ENCODE measurements at places on chromosomes 3 and 15.

DNA sequence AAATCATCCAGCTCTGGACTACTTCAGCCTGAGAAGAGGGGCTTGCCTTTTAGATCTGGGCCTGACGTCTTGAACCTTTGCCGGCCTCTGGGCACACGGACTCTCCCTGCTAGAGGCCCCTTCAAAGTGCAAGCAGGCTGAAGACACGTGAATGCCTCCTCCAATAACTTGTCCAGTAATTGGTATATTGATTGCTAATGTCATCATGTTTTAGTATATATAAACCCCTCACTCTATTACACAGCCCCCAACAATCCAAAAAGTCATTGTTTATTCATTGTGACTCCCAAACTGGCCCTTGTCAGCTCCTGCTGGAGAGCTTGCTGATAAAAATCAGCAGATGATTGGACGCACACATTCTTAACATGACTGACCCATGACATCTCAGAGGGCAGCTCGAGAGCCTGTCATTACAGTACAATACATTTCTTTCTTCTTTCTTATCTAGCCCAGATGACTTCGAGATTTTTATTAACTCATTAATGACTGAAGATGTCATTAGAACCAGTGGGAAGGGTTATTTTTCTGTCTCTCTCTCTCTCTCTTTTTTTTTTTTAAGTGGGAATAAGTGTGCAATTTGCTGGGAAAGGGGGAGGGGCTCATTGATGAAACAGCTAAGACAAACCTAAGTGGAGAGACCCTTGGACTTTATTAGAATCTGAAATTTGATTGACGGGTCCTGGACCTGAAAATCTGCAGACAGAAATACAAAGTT, 65.5 kb upstream of the NR2F2 start:
- DNase-seq, result peak; percentile 7

GRCh38 chr3:151037746-151038477, 47.6 kb upstream of the MED12L start:
- DNase-seq, result peak; percentile 94

DNA sequence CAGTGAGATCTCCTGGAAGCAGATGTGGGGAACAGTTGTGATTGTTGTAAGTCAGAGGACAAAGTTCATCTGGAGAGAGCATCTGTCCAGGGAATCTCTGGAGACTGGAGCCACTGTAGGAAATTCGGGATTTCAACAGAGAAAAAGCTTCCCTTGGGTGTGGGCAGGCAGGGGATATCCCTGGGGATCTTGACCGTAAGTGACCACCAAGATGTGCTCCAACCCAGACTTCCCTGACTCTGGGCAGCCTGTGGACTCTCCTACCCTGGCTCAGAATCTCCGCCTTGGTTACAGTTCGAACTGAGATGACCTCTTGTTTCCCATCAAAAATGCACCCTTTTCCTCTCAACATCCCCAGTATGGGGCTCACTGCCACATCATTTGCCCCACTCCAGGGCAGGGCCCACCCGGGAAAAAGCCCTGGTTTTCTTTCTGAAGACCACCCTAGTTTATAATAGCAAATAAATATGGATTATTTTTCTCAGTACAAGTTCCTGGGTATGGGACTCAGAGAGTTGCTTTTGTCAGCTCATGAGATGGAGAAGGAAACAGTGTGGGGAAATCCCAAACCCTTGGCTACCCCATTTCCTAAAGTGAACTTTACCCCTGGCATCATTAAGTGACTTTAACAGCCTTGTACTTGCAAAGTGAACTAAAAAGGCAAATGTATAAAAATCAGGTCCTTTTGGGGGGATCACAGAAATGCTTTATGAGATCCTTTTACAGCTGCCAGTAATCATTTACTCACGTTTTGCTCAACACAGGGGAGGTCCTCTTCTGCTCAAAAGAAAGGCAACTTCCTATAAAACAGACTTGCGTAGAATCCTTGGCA, 89.9 kb downstream of the CCNL1 start:
- no peak for DNase-seq

GRCh38 chr3:33910031-33910430, 111.6 kb downstream of the PDCD6IP start:
- DNase-seq, result no peak

DNA sequence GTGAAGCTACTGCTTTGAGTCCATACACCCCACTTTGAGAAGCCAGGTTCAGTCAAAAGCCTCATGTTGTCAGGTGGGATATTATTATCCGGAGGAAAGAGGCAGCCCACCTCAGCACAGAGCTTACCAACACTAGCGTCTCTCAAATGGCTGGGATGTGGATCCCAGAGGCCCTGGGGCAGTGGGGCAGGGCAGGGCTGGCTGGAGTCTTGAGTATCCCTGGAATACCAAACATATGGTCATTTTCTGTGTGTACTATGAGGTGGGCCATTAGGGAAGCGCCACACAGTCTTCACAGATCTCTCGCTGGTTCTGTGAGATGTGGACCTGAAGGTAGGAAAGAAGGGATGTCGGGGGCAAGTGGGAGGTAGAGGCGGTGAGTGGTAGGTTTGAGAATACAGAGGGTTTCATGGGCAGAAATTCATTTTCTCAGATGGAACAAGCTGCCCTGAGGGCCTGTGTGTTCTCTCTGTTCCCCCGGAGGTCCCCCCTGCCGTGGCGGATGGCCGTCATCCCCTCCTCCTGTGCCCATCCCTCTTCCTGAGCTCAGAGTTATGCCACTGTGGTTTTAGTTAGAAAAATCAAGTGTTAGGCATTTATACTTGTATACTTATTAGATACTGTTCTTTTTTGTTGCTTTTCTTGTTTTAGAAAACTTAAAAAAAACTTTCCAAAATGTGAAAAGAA, 66.4 kb downstream of the USP13 start:
- no peak for DNase-seq

DNA sequence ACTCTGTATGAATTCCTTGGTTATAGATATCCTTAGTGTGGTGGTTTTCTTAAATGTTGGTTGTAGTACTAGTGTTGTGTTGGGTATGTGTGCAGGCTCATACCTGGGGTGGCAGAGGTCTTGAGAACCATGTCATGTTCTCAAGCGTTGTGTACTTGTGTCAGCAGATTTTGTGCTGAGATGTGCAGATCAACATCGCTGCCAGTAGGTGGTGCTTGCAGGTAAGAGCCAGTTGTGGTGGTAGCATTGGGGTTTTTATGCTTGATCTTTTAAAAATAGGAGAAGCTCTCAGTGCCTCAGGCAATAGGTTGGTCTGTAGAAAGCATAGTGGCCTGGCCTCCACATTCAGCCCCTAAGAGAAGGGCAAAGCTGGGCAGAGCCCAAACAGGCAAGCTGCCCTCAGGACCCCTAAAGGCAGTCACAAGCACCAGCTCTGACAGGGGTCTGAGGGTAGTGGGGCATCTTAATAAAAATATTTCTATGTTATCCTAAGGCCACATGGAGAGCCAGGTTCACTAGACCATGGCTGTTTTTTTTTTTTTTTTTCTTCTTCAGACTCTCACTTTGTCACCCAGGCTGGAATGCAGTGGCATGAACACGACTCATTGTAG, 164.0 kb downstream of the IL20RB start:
- DNase-seq, result peak; percentile 8

GRCh38 chr15:64731012-64731804, 44.2 kb downstream of the RBPMS2 start:
- DNase-seq, result no peak

DNA sequence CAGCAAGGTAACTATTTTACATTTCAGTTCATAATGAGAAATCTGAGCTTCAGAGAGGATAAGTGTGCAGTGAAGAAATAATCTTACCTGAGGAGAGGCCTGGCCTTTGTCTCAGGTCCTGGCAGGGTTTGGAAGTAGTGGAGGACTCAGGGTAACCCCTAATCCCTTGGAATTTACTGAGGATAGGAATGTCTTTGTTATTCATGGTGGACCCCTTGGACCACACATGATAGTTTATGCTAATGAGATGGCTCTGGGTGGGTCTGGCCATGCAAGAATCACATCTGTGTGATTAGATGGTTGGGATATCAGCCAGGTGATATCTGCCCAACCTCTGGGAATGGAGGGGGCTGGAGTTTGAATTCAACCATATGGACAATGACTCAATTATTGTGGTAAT, 65.0 kb upstream of the DAZL start:
- DNase-seq, result no peak

DNA sequence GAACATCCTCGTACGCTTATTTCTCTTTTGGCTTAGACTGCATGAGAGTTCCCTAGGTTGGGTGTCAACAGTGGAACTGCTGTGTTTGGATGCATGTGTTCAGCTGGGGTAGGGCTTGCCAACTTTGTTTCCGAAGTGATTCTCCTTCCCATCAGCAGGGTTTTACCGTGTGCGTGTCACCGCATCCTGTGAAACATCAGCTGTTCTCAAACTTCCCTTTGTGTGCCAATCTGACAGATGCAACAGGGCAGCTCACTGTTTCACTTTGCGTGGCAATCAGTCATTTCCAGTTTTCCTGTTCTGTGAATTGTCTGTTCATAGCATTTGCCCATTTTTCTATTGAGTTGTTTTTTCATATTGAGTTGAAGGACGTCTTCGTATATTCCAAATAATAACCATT, 218.8 kb downstream of the VPS13C start:
- no peak for DNase-seq

DNA sequence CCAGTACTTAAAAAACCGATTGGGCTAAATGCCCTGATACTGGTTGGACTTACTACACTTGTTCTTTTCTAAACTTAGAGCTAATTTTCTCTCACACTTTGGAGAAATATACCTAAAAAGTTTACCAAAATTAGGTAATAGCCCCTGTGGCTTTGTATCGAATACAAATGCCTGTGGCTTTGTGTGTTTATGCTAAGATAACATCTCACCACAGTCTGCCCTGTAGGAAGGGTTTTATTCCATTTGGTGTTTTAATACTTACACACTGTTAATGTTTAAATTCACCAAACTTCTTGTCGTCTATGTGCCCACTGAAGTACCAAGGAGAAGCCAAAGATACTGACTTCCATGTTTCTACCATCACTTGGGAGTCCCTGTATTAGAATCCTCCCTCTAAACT, 66.4 kb downstream of the BCHE start:
- no peak for DNase-seq

GRCh38 chr3:48372862-48373435, 930 bp downstream of the FBXW12 start:
- no peak for DNase-seq

GRCh38 chr3:167941234-167941995, 154.3 kb downstream of the GOLIM4 start:
- DNase-seq, result peak; percentile 79

DNA sequence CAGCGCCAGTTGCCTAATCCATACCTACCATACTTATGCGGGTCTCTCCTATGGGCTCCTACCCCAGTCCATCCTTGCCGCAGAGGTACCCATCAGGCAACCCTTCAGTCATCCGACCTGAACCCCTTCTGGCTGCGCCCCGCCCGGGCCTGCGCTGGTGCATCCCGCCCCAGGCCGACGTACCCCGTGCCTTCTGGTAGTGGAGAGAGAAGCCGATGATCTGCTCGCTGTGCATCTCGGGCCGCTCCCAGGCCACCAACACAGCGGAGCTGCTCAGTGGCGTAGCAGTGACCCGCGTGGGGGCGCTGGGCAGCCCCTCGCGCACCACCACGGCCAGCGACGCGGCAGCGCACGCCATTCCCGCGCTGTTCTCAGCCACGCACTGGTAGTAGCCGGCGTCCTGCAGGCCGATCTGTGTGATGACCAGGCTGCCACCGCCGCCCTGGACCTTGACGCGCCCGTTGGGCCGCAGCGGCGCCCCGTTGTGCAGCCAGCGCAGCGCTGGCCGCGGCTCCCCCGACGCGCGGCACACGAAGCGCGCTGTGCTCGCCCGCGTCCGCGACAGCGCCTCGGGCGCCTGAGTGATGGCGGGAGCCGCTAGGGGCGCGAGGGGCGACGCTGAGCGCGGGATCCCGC, 17.9 kb upstream of the IGDCC3 start:
- DNase-seq, result no peak

GRCh38 chr3:148078658-148079057, 619.0 kb upstream of the AGTR1 start:
- no peak for DNase-seq

- DNase-seq, result no peak
Observed at GRCh38 chr3:43054754-43055153, 51.1 kb downstream of the POMGNT2 start.

DNA sequence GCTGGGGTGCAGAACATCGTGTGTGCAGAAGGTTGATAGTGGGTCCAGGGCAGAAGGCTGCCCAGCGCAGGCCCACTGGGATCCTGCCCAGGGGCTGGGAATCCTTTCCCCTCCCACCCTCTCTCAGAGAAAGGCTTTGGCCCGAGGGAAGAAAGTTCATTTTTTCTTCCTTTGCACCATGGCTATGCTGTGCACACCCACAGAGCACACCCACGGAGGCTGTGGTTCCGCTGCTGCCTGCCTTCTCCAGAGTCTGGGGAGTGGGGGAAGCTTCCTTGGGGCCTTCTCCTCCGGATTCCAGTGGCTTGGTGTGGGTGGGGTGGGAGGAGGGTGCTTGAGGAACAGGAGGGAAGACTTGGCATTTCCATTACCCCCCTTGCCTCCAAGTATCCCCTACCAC, 7.0 kb upstream of the PRKCD start:
- DNase-seq, result no peak

Data from skeletal muscle cell (primary cell).